ENCODE measurements at places on chromosomes 7 and 10.

DNA sequence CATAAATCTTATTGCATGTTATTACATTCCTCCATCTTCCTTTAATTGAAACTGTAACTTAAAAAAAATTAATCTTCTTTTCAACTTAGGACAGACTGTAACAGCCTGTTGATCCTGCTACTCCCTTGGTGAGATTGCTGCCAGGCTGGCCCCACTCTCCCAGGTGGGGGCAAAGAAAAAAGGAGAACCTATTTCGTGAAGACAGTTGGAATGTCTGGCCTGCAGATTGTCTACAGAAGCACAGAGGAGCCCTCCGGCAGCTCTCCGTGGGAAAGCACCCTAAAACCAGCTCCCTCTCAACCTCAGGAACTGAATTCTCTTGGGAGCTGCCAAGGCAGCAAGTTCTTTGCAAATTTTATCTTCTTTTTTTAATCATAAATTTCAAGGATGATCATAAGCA is 32.8 kb downstream of the GRB10 start:
- no peak for DNase-seq

DNA sequence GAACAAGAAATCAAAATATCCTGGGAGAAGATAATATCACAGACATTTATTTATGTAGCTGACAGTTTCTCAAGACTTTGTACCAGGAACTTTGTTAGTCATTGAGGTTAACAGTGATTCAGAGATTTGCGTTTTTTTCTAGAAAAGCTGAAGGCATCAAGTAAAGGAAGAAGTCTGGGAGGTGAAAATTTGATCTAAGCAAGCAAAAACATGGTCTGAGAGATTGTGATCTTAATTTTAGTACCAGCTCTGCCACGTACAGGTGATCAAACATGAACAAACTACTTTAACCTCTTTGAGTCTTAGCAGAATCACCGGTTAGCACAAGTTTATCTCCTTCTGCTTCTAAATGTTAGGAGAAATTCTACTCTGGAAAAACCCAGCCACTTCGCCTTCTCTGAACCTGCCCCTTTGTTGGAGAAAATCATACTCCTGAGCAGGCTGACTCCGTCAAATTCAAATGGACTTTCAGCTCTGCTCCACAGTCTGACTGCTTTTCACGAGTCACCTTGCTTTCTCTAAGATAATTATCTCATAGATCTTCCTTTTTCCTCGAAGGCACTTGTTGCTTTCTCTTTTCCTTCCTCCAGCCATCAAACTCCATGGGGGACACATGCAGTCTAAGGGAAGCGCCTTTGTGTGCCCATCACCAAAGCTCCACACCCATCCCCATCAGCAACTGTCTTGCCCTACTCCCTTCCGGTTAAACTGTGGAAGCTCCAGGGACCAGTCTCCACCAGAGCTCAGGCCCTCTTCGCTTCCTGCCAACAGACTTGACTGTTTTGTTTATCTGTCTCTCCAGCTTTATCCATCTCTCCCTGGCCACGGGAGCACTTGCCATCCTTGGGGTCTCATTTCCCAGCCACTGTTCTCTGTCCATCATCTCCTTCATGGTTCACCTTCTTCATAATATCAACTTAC is 86.3 kb downstream of the PRKCQ start:
- DNase-seq: peak; percentile 15

DNA sequence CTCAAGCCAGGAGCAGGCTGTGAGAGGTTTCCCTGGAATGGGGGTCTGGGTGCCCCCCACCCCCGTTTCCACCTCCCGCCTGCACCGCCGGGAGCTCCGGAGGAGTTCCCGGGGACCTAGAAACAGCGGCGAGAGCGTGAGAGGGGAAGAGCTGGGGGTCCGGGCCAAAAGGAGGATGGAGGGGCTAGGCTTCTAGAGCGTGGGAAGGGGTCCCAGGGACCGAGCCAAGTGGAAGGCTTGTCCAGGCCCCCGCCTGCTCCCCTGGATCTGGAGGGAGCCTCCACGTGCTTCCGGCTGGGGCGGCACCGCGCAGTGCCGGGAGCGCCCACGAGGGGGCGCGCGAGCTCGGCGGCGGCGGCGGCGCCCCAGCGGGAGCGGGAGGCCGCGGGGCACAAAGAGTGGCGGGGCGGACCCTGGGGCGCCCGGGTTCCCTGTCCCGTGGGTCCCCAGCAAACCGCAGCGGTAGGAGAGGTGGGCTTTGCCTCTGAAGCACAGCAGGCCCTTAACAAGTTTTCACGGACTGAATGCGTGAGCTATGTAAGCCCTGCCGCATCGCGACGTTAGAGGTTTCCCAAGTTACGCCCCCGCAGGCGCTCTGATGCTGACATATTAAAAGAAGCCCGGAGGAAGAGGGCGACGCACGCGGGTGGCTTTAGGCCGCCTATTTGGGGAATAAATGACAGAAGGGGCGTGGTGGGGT is 104.4 kb upstream of the LRRC4 start:
- DNase-seq: peak; percentile 33

GRCh38 chr7:24108906-24109376 is 175.0 kb upstream of the NPY start:
- no peak for DNase-seq

- no peak for DNase-seq
Observed at GRCh38 chr7:119105381-119105780, 880.9 kb downstream of the ANKRD7 start.

- peak; percentile 80 for DNase-seq
Observed at GRCh38 chr10:18651324-18652007, at the start of gene NSUN6. Gene NSUN6, minus strand, starts transcription at chr10:18651587. Its CDS starts 384 bp downstream, at chr10:18651203.

- DNase-seq: peak; percentile 91
Observed at GRCh38 chr10:125411724-125412123, 251.4 kb upstream of the CTBP2 start.

GRCh38 chr7:149818536-149818840 is 19.7 kb upstream of the ZNF862 start:
- DNase-seq: no peak

GRCh38 chr7:35508623-35509400 is 186.1 kb downstream of the HERPUD2 start:
- no peak for DNase-seq

DNA sequence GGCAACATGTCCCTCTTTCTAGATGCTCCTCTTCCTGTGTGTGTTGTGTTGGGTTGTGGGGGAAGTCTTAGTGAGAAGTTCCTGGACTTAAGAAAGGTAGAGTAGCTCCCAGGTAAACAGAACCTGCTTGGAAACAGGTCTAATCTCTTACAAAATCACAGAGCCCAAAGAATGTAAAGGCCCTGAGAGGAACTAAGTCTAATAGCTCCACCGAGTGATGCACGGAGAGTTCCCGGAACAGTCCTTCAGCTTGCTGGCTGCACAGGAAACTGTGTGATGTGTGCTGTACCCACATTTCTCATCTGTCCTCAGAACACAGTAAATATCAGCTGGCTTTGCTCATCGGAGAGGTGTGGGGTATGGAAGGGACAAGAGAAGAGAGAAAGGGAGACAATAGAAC is 182.6 kb upstream of the LYZL1 start:
- no peak for DNase-seq

DNA sequence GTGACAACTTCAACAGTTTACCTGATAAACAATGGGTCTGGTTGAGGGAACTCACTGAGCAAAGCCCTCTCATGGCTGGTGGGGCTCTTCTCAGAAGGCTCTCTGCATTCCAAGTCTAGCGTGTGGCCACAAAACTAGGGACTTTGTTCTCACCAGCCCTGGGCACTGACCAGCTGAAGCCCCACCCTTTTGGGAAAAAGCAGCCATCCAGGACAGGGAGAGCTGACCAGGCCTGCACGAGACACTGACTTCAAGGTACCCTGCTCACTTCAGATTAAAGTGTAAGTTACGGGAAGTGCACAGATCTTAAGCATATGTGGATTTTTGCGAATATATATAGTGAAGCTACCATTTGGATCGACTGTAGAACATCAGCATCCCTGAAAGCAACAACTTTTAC is 67.4 kb upstream of the LRRC4 start:
- DNase-seq: no peak

GRCh38 chr7:129213828-129214227 is 11.0 kb upstream of the AHCYL2 start:
- peak; percentile 30 for DNase-seq

DNA sequence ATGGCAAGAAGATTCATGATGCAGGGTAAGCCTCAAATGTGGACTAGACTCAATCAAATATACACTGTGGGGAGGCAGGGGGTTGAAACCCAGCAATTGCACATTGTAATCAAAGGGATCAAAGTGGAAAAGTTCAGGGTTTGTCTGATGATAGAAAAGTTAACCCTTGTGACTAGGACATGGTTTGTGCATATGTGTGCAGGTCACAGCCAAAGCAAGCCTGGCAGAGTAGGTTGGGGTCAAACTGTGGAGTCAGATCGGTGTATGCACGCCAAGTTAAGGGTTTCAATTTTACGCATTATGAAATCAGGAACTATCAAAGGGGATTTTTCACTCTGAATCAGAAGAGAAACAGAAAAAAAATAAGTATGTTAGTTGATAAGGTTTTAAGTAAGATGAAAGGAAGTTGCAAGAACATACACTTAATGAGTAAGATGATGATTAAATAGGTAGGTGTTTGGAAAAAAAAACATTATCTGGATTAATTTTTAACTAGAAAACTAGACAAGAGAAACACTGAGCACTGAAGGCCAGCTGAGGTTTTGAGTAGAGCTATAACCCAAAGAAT is 188.3 kb downstream of the DGKB start:
- DNase-seq: no peak

GRCh38 chr7:110853263-110853662 is 237.7 kb upstream of the LRRN3 start:
- no peak for DNase-seq
